ENCODE measurements at places on chromosomes 16 and 17.

DNA sequence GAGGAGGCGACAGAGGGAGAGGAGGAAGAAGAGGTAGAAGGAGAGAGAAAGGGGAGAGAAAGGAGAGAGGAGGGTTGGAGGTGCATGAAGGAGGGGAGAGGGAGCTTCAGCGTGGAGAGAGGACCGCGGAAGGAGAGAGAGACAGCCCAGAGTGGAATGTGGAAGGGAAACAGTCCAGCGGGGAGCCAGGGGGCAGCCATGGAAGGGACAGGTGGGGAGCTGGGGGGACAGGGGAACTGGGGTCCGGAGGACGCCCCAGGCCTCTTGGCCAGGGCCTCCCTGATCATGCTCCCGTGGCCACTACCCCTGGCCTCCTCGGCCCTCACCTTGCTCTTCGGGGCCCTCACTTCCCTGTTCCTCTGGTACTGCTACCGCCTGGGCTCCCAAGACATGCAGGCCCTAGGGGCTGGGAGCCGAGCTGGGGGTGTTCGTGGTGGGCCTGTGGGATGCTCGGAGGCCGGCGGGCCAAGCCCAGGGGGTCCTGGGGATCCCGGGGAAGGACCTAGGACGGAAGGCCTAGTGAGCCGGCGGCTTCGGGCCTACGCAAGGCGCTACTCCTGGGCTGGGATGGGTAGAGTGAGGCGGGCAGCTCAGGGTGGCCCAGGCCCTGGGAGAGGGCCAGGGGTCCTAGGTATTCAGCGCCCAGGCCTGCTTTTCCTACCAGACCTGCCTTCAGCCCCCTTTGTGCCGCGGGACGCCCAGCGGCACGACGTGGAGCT lies 759 bp downstream of the ASPHD1 start:
- DNase-seq, result no peak

DNA sequence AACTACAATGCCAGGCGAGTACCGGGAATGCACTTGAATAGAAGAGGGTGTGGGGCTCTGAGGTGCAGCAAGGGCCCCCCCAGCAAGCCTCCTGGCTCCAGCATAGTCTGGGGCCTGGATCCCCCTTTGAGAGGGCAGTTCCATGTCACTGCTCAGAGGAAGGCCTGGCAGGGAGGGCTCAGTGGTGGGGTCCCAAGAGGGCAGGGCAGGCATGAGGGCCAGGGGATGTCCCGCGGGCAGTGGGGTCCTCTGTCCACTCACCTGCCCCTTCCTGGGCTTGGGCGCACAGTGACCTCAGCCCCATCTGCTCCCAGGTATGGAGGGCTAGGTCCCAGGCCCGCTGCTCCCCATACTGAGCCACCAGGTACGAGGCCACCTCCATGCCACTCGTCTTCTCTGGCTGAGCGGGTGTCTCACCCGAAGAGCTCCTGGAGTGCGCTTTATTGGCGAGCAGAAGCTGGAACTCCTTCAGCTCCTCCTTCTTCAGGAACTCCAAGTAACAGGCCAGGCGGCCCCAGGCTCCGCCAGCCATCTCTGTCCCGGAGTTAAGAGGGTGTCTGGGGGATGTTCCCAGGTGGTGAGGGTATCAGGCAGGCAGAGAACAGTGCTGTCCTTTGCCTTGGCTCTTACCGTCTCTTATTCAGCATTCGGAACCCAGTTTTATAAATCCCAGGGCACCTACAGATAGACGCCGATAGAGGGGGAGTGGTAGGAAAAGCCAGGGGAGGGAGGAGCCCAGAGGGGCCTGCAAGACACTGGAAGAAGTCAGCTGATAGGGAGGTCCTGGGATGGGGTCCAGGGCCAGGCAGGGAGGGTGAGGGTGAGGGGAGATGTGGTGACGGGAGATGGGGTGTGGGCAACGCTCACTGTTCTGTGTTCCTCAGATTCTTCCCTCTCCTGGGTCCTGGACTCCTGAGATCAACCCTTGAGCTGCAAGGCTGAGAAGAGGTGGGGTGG lies 605 bp downstream of the NLRP1 start:
- DNase-seq, result peak; percentile 45

GRCh38 chr16:85262558-85263238 lies 150.4 kb upstream of the CIBAR2 start:
- DNase-seq, result no peak

- DNase-seq, result no peak
Observed at GRCh38 chr17:79290726-79291125, 216.1 kb downstream of the ENGASE start.

- DNase-seq, result no peak
Observed at GRCh38 chr16:85798901-85799496, 345 bp downstream of the EMC8 start.

DNA sequence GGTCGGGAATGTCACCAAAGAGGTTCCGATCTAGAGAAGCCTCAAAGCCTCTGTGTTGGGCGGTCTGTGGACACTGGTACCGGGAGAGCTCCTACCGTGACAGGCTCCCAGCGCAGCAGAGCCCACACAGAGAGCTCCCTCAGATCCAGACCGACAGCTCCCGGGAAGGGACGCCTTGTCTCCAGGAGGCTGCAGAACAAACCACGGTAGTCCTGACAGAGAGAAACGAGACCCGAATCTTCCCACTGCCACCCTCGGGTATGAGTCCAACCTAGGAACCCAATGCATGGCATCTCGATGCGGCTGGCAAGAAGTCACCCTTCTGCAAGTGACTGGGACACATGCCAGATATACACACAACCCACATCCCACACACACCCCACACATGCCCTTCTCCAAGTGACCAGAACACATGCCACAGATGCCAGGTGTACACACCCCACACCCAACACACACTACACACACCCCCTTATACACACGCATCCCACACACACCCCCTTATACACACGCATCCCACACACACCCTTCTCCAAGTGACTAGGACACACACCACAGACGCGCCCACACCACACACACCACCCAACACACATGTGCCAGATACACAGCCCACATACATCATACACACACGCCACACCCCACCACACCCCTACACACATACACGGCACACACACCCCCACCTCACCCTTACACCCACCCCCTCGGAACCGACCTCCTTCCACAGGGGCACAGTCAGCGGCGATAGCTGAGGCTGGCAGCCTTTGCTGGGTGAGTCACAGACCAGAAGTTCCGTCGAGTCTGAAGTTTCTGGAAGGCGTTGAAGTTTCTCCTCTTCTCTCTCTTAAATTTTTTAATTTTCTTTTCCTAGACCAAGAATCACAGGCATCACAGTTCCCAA lies 15.9 kb upstream of the CYTH1 start:
- no peak for DNase-seq

DNA sequence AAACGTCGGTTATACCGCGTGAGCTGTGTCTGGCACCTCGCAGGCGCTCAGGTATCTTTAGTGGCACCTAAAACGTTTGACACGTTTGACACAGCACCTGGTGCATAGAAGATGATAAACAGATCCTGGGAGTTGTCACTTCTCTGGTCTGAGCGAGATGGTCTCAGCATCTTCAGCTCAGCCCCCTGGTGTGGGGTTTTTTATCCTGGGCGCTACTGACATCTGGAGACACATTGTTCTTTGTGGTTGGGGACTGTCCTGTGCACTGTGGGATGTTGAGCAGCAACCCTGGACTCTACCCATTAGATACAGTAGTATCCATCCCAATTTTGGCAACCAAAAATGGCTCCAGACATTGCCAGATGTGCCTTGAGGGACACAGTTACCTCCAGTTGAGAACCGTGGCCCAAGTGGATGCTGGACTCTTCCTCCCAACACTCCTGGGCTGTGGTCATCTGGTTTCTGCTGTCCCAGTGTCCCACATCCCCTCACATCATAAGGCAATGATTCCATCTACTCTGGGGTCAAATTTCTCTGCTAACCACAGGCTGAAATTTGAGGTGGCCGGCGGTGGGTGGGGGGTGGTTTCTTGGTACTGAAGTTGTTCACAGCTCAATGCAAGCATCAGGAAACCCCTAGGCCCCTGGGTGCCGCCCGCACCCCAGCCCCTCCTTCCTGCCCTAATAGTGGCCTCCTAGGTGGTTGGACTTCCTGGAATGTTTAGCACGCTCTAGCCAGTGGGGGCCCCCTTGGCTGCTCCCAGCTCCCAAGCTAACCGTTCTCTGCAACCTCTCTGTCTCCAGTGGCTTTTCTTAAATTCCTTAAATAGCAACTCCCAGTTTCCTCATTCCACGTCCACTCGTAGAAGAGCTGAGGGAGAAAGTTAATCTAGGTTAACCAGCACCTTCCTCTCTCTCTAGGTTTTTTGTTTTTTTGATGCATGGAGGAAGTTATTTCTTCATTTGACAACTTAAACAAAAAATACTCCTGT lies 124.8 kb downstream of the ABCC1 start:
- no peak for DNase-seq

GRCh38 chr17:49312722-49313121 lies 49.3 kb downstream of the ZNF652 start:
- no peak for DNase-seq

- no peak for DNase-seq
Observed at GRCh38 chr17:73464447-73464846, 152.6 kb upstream of the CDC42EP4 start.

DNA sequence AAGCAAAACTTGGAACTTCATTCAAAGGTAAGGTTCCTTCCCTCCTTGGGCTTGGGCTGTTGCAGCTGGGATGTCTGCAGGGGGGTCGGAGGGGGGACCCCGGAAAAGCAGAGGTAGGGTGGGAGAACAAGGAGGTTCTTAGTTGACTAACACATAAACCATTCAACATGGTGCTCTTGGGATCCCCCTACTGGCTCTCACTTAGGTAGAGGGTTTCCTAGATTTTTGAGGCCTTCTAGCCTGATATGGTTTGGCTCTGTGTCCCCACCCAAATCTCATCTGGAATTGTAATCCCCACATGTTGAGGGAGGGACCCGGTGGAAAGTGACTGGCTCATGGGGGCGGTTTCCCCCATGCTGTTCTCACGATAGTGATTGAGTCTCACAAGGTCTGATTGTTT lies 93.9 kb downstream of the RGS9 start:
- no peak for DNase-seq

GRCh38 chr16:77736879-77737278 lies 14.6 kb downstream of the NUDT7 start:
- DNase-seq, result no peak

DNA sequence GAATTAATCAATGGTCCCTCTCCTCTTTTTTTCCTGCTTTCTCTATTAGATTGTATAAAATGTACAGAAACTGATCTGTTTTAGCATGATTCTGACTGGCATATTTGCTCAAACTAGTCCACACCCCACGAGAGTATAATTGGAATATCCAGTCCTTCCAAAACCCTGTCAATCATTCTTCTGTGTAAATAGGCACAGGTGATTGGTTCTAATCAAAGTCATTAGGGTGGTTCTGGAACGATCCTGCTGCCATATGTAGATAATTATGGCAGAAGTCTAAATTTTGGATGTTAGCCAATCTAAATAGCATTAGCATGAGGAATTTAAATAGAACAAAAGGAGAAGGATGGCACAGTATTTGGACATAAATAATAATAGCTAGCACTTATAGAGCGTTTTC lies 165.7 kb downstream of the SHISA6 start:
- DNase-seq, result no peak

DNA sequence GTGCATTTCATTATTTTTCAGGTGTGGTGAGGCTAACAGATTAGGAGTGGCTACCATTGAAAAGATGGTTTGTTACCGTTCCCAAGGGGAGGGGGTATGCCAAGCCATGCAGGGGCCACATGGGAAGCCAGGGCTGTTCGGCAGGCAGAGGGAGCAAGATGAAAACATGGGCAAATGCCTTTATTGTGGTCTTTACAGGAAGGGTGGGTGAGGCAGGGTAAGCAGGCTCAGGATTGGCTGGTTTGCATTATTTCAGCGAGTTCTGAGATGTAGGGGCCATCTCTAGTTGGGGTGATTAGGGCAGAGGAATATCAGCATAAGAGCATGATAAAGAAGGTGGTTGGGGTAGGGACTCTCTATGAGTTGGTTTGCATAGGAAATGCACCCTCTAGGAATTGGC lies 117.6 kb downstream of the CCT6B start:
- no peak for DNase-seq

DNA sequence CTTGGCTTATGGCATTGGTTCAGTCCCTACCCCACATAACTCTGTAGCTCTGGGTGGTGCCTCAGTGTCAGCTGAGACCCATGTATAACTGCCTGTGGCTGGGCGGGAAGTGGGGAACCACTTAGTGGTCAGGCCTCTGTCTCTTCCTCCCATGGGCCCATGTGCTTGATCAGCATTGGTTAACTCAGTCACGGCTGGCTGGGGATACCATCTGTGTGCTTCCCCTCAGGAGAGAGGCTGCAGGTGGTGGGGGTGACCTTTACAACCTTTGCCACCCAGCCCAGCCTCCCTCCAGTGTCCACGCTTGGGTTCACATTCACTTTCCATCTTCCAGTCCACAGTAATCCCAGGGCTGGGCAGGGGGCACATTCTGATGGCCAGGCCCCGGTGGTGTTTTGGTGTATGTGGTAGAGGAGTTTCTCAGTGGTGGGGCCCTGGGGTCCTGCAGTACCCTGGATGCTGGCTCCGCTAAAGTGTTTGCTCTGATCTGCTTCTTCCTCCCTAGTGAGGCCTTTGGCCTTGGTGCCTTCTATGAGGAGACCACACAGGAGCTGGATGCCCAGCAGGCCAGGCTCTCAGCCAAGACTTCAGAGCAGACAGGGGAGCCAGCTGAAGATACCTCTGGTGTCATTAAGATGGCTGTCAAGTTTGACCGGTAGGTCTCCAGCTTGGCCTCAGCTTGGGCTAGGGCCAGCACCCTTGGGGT lies 10.2 kb upstream of the NFATC3 start:
- DNase-seq, result peak; percentile 91

DNA sequence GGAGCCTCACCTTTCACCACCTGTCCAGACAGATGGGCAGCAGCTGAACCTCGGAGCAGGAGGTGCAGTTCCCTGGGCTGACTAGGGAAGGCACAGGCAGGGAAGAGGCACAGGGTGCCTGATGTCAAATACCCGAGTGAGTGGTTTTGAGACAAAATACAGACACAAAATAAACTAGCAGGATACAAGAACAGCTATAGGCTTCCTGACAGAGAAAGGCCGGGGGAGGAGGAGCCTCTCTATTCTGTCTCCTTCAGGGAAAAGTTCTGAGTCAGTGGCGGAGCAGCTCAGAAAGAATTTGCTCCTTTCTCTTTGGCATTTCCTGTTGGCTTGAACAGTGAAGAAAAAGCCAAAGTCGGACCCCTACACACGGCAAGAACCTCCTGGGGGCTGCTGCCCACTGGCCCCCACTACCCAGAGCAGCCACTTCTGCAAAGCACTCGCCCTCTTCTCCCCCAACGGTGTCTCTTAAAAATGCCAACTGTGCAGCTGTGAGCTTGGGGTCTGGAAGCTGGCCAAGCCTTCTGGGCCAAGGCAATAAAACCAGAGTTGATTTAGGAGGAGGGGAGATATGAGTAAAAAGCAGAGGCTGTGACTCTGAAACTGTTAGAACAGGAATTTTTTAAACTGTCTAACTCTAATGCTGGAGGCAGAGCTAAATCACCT lies 14.4 kb upstream of the FAAP100 start:
- no peak for DNase-seq

All from activated naive CD8-positive, alpha-beta T cell treated with anti-CD3 and anti-CD28 coated beads, Interleukin-2, amount 10 ng/mL, durations not matched to agents 7 days and 5 days (primary cell).